ENCODE measurements at places on chromosomes 13 and 19. TPM values are rescaled to one million over a fixed set of nuclear protein-coding genes. Genes with fewer than 3 reads are reported as not detected.

Gene CEACAM8
- not detected for total RNA-seq

Gene KLK3
- not detected for total RNA-seq

Gene ATP8A2
- total RNA-seq, result 4.8 TPM

- H3K36me3 ChIP-seq, result no peaks in the 10 kb centered on the region
- H3K27ac ChIP-seq, result no peak overlapping the region
- H3K4me1 ChIP-seq, result no peaks in the 10 kb centered on the region
- H3K27me3 ChIP-seq, result no peaks in the 10 kb centered on the region
Measured at GRCh38 chr19:10839114-10840050, 3.4 kb upstream of the TMED1 start.

Gene SYNE4
- 10.9 TPM for total RNA-seq

GRCh38 chr19:2266183-2266993 is 10.2 kb upstream of the JSRP1 start:
- no peak for DNase-seq
- H3K36me3 ChIP-seq, result no peaks in the 10 kb centered on the region
- no peak overlapping the region for H3K4me3 ChIP-seq
- H3K27me3 ChIP-seq, result no peaks in the 10 kb centered on the region
- H3K4me1 ChIP-seq, result peaks cover 3% of the 10 kb centered on the region
- no peak overlapping the region for H3K27ac ChIP-seq

Data from neural progenitor cell (in vitro differentiated cells).